ENCODE measurements at places on chromosomes 11 and 22. TPM values are rescaled to one million over a fixed set of nuclear protein-coding genes. Genes with fewer than 3 reads are reported as not detected.

The NXPE2 gene
- not detected for total RNA-seq

The KLHL35 gene
- 1.2 TPM for total RNA-seq

The TMEM45B gene
- total RNA-seq, result not detected

The BET1L gene
- total RNA-seq, result 35.5 TPM

The CST6 gene
- 0.46 TPM for total RNA-seq

The MLC1 gene
- not detected for total RNA-seq

The CLDN5 gene
- 198 TPM for total RNA-seq

The PAMR1 gene
- not detected for total RNA-seq

The CRYBB3 gene
- 1.7 TPM for total RNA-seq

The FHIP1B gene
- 21.3 TPM for total RNA-seq

The GLYATL1 gene
- not detected for total RNA-seq

The TSGA10IP gene
- total RNA-seq, result not detected

The SLC17A6 gene
- not detected for total RNA-seq

The TREH gene
- total RNA-seq, result not detected

The DEPDC7 gene
- not detected for total RNA-seq

The KRTAP5-1 gene
- not detected for total RNA-seq

The C11orf97 gene
- total RNA-seq, result not detected

The FAM227A gene
- total RNA-seq, result 1.9 TPM

The C11orf52 gene
- 0.31 TPM for total RNA-seq

The HTR3B gene
- not detected for total RNA-seq

The SULT4A1 gene
- not detected for total RNA-seq

The MYOD1 gene
- not detected for total RNA-seq

The TRIM5 gene
- total RNA-seq, result 54.5 TPM

The ANO3 gene
- not detected for total RNA-seq

The SF3A1 gene
- 187 TPM for total RNA-seq

The APLNR gene
- 0.09 TPM for total RNA-seq

The CARD10 gene
- total RNA-seq, result 39.5 TPM

The GAB4 gene
- total RNA-seq, result not detected

The OR5P2 gene
- not detected for total RNA-seq

The ARVCF gene
- total RNA-seq, result 105 TPM

The LPXN gene
- 6.2 TPM for total RNA-seq

The SCUBE2 gene
- total RNA-seq, result 1.6 TPM

The CHEK2 gene
- 24.6 TPM for total RNA-seq

The LRRC4C gene
- not detected for total RNA-seq

The DNAJB7 gene
- not detected for total RNA-seq

The CBLIF gene
- not detected for total RNA-seq

The LINC01488 gene
- total RNA-seq, result not detected

The PUS3 gene
- total RNA-seq, result 15.1 TPM

The FREY1 gene
- 1.4 TPM for total RNA-seq

The GPHA2 gene
- total RNA-seq, result not detected

The PATE2 gene
- total RNA-seq, result not detected

The FXYD2 gene
- total RNA-seq, result 1.8 TPM

The NLRP14 gene
- 0.35 TPM for total RNA-seq

The SAA2 gene
- not detected for total RNA-seq

The PGM2L1 gene
- total RNA-seq, result 31.4 TPM

The JAML gene
- total RNA-seq, result 0.39 TPM

The SAAL1 gene
- total RNA-seq, result 24.2 TPM

The TMEM25 gene
- total RNA-seq, result 18.9 TPM

The OR51B2 gene
- not detected for total RNA-seq

The DDI1 gene
- not detected for total RNA-seq

The TUBA8 gene
- 4.0 TPM for total RNA-seq

The TMEM9B gene
- 30.2 TPM for total RNA-seq

The CD3D gene
- total RNA-seq, result not detected

The MS4A3 gene
- not detected for total RNA-seq

The MRGPRX4 gene
- not detected for total RNA-seq

Measured in endothelial cell of umbilical vein (primary cell).